ENCODE measurements at places on chromosomes 7 and 10.
A peak's percentile ranks its signal among the peaks of the same experiment; 100 is the strongest.

DNA sequence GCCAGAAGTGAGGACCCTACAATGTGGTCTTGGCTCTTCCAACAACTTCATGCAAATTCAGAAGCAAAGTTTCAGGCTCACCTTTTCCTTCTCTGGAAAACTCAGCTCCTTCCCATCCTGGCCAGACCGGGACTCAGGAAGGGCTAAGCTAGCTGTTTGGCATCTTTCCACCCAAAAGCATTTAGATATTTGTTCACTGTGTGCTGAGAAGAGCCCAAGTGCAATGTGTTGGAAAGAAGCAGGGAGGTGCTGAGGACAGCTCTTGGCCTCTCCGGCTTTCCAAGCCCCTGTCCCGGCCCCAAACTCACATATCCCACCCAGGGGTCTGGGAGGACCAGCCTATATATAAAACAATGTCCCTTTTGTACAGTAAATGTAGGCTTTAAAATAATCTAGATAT is 44.5 kb downstream of the MKI67 start:
- no peak for DNase-seq

DNA sequence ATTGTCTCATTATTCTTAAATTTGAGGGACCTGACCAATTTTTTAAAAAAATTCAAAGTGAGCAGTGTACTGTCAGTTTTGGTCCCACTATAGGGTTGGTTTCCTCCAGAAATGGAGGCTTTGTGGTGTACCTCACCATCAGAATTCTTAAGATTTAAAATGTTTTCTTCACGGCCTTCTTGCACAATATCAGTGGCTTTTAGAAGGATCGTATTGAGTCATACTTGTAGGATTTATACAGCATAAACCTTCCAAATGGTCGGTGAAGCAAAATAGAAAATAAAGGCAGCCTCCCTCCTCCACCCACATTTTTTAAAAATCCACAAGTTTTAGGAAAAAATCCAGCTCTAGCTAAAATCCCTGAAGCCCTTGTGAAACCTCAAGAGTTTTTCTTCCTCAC is 126.4 kb downstream of the RNLS start:
- DNase-seq, result no peak

DNA sequence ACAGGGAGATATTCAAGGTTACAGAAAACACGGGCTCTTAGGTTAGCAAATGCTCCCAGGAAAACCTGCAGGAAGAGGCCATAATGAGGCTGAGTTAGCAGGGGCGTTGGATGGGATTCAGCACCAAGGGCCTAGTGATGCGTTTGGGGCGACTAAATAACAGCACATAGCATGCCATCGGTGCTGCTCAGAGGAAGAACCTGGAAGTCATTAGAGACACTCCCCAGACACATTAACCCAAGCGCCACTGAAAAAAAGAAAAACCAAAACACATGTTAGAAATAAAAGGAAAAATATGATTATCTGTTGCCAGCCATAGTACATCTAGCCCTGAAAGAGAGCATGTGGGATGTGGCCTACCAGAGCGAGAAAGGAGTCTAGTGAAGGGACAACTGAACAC is 28.8 kb upstream of the OPALIN start:
- DNase-seq, result no peak

DNA sequence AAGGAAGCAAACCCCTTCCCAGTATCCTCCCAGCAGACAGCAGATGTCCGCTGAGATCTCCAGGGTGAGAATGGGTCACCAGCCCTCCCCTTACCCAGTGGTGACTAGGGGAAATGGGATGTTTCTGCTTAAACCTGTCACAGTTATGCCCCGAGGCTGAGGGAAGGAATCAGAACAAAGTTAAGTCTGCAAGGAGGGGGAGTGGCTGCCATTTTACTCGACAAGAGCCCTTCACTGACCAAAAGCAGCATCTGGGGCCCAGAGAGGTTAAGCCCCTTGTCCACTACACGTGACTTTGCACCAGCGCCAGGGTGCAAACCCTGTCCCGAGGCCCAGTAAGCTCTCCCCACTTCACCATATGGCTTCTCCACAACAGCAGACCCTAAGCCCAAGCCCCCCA is 4.6 kb upstream of the NANOS1 start:
- DNase-seq, result no peak

DNA sequence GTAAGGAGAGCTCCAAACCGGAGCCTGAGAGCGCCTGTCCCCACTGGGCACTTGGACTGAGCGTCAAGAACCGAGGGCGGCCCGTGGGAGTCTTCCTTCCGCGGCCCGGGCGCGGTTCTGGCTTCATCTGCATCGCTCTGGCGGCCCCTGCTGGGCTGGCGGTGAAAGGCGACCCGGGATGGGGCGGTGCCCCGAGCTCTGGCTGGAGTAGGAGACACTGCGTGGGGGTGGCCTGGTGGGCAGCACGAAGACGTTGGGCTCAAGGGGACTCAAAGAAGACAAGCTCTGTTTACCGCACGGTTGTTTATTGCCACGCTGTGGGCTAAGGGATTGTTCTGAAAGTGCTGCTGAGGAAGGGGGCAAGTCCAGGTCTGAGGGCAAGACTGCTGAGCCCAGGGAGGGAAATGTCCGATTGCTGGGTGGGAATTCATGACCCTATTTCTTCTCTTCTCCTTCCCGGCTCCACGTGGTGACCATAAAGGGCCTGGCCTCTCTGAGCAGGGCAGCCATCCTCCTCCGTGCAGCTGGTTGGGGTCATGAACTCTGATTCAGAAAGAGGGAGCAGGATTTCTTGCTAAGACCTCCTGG is 29.8 kb downstream of the PLAU start:
- DNase-seq, result peak; percentile 91

GRCh38 chr10:101749047-101750016 is 26.6 kb downstream of the FGF8 start:
- no peak for DNase-seq

DNA sequence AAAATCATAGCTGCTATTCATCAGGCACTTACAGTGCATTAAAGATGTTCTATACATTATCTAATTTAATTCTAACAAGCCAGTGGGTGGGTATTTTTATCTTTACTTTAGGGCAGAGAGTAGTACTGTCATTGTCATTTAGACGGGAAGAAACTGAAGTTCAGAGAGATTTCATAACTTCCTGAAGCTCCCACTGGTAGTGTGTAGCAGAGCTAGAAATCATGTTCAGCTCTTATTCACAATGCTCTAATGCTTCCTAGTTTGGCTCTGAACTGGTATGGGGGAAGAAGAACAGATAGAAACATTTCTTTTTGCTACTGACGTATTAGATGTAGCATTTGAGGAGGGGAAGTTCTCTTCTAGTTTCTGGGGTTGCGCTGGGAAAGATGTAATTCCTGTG is 116.7 kb downstream of the CYP26A1 start:
- no peak for DNase-seq

GRCh38 chr10:117743509-117743908 is 201.0 kb downstream of the EMX2 start:
- DNase-seq, result no peak

Measured in ecto neural progenitor cell (in vitro differentiated cells).